ENCODE measurements at places on chromosomes 1 and 21. TPM values are rescaled to one million over a fixed set of nuclear protein-coding genes. Genes with fewer than 3 reads are reported as not detected.

DNA sequence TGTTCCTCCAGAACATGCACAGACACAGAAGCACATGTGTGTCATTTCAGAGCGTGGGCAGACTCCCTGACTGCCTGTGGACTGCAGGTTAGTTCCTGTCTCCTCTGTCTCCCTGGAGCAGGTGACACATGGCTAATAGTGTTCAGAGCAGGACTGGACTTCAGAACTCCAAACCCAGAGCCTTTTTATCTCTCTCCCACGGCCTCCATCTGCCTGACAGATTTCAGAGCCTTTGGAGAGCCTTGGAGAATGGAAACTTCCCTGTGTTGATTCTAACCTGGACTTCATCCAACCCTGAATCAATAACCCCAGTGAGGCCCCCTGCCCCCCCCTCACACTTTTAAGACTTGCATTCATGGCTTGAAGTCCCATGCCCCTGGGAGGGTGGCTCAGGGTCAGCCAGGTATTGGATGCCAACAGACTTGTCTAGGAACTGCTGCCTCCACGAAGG is 44.4 kb downstream of the C1orf198 start:
- no peak overlapping the region for H3K4me3 ChIP-seq
- H3K36me3 ChIP-seq, result no peaks in the 10 kb centered on the region

DNA sequence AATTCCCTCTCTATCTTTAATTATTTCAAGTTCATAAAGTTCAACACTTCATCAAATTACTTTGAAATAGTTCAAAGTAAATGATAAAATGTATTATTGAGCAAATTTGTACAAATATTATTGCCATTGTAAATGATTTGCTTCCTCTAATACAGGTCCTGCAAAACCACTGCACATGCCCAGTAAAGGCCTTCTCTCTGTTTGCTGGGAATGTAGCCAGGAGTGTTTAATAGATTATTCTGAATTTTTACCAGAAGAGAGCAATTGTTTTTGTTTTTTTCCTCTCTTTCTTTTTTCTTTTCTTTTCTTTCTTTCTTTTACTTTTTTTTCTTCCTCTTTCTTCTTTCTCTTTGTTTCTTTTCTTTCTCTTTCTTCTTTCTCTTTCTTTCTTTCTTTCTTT is 486.3 kb downstream of the PTBP2 start:
- no peaks in the 10 kb centered on the region for H3K27me3 ChIP-seq
- no peak overlapping the region for H3K4me3 ChIP-seq
- H3K27ac ChIP-seq, result no peak overlapping the region
- no peaks in the 10 kb centered on the region for H3K4me1 ChIP-seq
- no peak for DNase-seq

- peaks cover 41% of the 10 kb centered on the region for H3K4me1 ChIP-seq
- no peak overlapping the region for H3K4me3 ChIP-seq
- no peak overlapping the region for H3K27ac ChIP-seq
- peak; percentile 60 for DNase-seq
- no peaks in the 10 kb centered on the region for H3K27me3 ChIP-seq
Measured at GRCh38 chr1:84303314-84303830, 1.9 kb downstream of the SAMD13 start.

DNA sequence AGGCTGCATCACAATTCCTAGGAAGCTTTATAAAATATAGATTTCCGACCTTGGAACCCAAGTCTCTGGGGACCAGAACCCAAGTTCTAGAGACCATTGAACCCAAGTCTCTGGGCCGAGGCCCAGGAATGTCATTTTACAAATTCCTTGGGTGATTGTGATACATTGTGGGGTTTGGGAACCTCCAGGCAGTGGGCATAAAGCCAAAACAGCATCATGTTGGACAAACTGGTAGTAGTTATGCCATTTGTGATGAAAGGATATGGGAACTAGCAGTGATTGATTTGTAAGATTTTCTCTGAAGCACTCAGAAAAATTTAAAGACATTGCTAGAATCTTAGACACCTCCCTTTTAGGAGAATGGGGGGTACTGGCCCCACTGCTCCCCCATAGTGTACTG is 160.2 kb downstream of the HIVEP3 start:
- no peaks in the 10 kb centered on the region for H3K4me1 ChIP-seq
- DNase-seq, result no peak
- no peak overlapping the region for H3K27ac ChIP-seq
- H3K27me3 ChIP-seq, result no peaks in the 10 kb centered on the region
- H3K36me3 ChIP-seq, result no peaks in the 10 kb centered on the region
- H3K4me3 ChIP-seq, result no peak overlapping the region

DNA sequence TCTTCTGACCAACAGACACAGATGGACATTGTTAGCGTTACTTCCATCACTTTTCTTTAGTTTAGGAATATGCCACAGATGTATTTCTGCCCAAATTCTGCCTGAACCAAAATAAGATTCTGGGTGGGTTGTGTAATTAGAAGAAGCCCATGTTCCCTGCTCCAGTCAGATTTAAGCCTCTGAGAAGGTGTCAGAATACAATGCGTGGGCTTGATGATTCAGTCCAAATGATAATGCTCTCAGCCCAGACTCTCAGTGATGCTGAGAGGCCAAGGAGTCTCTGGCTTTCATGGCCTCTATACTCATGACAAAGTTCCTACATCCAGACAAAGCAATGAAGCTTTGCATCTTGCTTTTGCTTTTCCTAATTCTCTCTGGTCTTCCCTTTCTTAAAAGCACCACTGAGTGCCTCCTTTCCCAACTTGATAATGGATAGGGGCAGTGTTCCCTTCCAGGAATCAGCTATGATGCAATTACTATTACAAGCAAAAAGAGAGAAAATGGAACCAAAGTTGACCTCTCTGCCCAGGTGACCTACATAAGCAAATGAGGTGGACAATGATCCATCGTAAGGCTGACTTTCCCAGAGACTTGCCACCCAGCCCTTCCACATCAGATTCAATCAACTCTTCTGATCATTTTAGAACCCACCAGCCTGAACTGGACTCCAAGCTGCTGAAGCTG is 8.8 kb downstream of the SEC16B start:
- H3K36me3 ChIP-seq, result no peaks in the 10 kb centered on the region
- H3K4me1 ChIP-seq, result no peaks in the 10 kb centered on the region
- no peak overlapping the region for H3K4me3 ChIP-seq
- no peak for DNase-seq
- H3K27ac ChIP-seq, result no peak overlapping the region

DNA sequence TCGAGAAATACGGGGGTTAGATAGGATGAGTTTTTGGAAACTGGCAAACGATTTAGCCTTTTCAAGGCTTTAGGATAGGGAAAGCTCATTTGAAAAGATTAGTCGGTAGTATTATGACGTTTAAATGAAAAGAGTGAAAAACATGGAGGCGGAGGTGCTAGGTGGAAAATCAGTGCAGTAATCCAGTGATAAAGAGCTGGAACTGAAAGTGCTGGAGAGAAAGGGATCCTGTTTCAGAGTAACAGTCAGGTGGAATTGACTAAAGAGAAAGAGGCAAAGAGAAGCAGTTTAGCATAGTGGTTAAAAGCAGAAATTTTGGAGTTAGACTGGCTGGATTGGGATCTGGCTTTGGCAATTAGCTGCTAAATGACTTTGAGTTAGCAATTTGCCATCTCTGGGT is 945 bp downstream of the WDR3 start:
- peaks cover 11% of the 10 kb centered on the region for H3K4me1 ChIP-seq
- no peaks in the 10 kb centered on the region for H3K27me3 ChIP-seq
- H3K27ac ChIP-seq, result no peak overlapping the region
- DNase-seq, result no peak

DNA sequence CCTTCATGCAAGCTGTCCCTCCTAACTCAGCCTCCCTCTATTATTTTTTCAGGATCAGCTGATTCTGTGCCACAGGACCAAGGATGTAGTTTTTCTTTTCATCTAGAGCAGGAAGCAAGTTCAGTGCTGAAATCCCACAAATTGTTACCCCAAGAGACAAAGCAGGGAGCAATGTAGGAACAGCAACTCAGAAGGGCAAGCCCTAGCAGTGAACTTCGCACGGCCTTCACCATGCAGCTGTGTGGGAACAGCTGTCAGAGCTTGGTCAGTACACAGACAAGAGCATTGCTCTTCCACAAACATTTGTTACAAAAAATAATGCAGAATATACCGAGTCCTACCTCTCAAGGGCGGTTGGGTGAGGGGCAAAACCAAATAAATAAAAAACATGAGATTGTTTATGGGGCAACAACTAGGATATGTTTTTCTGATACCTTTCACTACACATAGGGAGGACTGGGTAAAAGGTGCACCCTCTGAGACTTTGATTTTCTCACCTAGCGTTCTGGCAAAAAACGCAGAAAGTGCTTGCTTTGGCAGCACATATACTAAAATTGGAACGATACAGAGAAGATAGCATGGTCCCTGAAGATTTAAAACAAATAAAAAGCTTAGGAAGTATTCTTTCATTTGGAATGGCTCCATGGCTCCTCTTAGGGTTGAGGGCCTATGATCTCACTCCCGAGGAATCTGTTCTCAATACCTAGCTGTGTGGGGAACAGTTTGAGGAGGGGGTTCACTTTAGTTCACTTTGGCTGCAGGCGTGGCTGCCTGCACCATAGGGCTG is 37.1 kb upstream of the ANGPTL7 start:
- no peaks in the 10 kb centered on the region for H3K27me3 ChIP-seq
- peak; percentile 80 for DNase-seq
- H3K27ac ChIP-seq, result no peak overlapping the region
- peaks cover 11% of the 10 kb centered on the region for H3K36me3 ChIP-seq

DNA sequence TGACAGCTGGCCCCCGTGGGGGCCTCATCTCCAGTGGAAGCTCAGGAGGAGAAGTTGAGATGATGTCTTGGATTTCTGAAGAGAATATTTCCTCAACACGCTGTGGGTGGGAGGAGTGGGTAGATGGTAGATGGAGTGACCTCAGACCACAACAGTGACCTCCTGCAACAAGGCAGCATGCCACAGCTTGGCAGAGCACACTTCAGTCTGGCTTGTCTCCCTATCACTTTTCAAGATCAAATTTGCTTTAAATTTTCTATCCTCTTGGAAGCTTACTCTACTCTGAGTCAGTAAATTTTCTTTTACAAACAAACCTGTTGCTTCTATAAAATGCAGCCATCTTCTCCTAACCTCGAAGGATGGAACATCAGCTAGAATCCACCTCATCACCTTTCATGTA is 59.7 kb downstream of the NTPCR start:
- H3K4me1 ChIP-seq, result peaks cover 5% of the 10 kb centered on the region
- H3K27ac ChIP-seq, result no peak overlapping the region
- DNase-seq, result no peak
- H3K27me3 ChIP-seq, result no peaks in the 10 kb centered on the region
- no peak overlapping the region for H3K4me3 ChIP-seq
- no peaks in the 10 kb centered on the region for H3K36me3 ChIP-seq

DNA sequence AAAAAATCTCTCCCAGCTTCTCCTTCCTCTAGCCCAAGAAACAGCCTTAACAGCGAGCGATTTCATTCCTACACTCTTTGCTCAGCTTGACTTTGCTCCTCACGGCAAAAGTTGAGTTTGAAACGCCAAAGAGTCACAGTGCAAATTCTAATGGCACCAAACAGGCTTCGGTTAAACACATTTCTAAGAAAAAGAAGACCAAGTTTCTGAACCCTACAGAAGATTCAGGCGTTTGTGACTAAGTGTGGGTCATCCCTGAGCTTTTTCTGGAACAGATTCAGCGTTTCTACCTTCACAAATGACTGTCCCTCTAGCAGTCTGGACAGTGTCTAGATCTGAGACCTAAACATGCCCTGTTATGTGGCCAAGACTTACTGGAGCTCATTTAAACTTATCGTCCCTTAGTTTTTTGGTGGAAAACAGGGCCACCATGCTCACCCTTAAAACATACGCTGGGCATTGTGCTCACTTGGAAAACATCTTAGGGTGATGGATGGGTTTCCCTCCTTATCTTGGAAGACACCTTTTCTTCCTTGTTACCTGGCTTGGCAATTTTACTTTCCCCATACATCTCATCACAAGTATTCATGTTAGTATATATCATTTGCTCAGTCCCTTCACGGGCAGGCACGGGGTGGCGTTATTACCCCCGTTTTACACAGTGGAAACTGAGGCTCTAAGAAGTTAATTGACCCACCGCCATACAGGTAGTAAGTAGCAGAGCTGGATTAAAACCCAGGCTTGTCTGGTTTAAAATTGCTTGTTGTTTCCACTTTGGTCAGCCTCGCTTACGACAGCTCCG is 1.0 kb downstream of the C1orf198 start:
- peak overlapping the region; percentile 94 for H3K4me3 ChIP-seq
- H3K36me3 ChIP-seq, result no peaks in the 10 kb centered on the region
- no peaks in the 10 kb centered on the region for H3K27me3 ChIP-seq

The KRTAP13-1 gene
- not detected for total RNA-seq

The FASLG gene
- 0.34 TPM for total RNA-seq

The CLDN17 gene
- total RNA-seq, result not detected

The PSRC1 gene
- 4.7 TPM for total RNA-seq

The SLFNL1 gene
- total RNA-seq, result 2.8 TPM

The TDRD10 gene
- total RNA-seq, result 1.9 TPM

The FRRS1 gene
- 12.1 TPM for total RNA-seq

All from lung (tissue), 17 donors.